ENCODE measurements at places on chromosomes 6 and 20.

GRCh38 chr6:47160702-47161101, 118.6 kb upstream of the ADGRF1 start:
- peaks cover under 1% of the 10 kb centered on the region for H3K4me1 ChIP-seq
- H3K4me3 ChIP-seq = no peak overlapping the region

GRCh38 chr20:60097285-60097684, 139.1 kb downstream of the CDH26 start:
- no peak for DNase-seq
- H3K4me1 ChIP-seq = no peaks in the 10 kb centered on the region
- H3K27me3 ChIP-seq = peaks cover 10% of the 10 kb centered on the region
- no peak overlapping the region for H3K4me3 ChIP-seq
- no peaks in the 10 kb centered on the region for H3K36me3 ChIP-seq

DNA sequence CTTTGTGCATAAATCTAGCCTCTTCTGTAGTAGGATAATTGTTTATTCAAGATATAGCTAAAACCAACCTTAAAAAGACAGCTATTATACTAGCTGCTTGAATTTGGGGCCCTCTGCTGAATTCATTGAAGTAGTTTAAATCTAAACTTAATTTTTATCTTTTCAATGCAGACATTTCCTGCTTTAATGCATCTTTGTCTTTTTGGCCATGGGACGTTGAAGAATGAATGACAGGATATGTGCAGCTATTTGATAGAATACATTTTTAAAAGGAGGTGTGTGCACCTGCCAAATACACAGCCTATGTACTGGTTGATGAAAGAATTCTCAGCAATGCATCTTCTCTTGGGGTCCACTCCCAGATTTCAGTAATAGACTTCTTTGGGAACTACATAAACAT, 524.9 kb downstream of the PHF3 start:
- DNase-seq = no peak
- H3K27ac ChIP-seq = no peak overlapping the region
- H3K36me3 ChIP-seq = no peaks in the 10 kb centered on the region
- H3K27me3 ChIP-seq = peaks cover 9% of the 10 kb centered on the region

GRCh38 chr6:30683183-30683979, 3.1 kb downstream of the PPP1R18 start:
- peaks cover 66% of the 10 kb centered on the region for H3K4me1 ChIP-seq
- H3K36me3 ChIP-seq = peaks cover 35% of the 10 kb centered on the region
- no peak for DNase-seq
- H3K4me3 ChIP-seq = peak overlapping the region; percentile 99
- H3K27ac ChIP-seq = peak overlapping the region; percentile 97

- no peak for DNase-seq
- H3K4me3 ChIP-seq = no peak overlapping the region
- no peaks in the 10 kb centered on the region for H3K4me1 ChIP-seq
- no peak overlapping the region for H3K27ac ChIP-seq
- H3K27me3 ChIP-seq = no peaks in the 10 kb centered on the region
- H3K36me3 ChIP-seq = peaks cover 7% of the 10 kb centered on the region
These were observed 56.8 kb upstream of the MTRF1L start for GRCh38 chr6:153059311-153059710.

DNA sequence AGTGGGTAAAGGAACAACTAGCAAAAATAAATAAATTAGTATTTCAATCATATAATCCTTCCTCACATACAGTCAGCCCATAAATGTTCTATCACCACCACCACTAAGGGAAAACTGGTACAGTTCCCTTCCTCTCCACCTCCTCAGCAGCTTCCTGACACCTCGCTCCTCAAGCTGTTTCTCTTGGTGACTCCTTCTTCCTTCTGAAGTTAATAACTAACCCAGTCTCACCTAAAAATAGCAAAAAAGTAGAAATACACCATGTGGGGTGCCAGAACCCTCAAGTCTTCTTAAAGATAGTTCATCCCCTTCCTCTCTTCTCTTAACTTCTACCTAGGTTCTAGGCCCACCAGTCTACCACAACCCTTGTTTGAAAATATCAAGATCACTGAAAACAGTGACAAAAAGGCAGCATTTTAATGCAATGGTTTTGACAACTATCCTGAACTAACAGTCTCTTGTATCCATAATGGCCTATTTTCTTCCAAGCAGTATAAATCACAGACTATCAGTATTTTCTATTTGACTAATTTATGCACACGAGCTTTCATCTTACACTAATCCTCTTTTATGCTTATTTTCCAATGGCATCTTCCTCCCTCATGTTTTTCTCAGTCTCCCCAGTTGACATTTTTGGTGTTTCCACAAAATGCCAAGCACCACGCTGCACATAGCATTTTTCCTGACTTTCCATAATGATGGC, 85.5 kb downstream of the KHDC1L start:
- no peaks in the 10 kb centered on the region for H3K4me1 ChIP-seq
- no peak overlapping the region for H3K4me3 ChIP-seq
- H3K36me3 ChIP-seq = peaks cover 2% of the 10 kb centered on the region
- H3K27me3 ChIP-seq = peaks cover 2% of the 10 kb centered on the region
- no peak for DNase-seq

DNA sequence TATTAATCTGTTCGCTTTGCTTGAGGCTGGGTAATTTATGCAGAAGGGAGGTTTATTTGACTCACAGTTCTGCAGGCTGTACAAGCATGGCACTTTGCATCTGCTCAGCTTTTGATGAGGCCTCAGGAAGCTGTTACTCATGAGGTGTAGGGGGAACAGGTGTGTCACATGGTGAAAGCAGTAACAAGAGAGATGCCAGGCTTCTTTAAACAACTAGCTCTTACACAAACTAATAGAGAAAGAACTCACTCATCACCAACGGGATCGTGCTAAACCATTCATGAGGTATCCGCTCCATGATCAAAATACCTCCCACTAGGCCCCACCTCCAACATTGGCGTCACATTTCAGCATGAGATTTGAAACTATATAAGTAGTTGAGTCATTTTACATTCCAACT, 34.4 kb upstream of the GCLC start:
- H3K4me3 ChIP-seq = no peak overlapping the region
- H3K36me3 ChIP-seq = no peaks in the 10 kb centered on the region
- no peak overlapping the region for H3K27ac ChIP-seq
- peaks cover 25% of the 10 kb centered on the region for H3K4me1 ChIP-seq
- no peaks in the 10 kb centered on the region for H3K27me3 ChIP-seq
- DNase-seq = no peak

DNA sequence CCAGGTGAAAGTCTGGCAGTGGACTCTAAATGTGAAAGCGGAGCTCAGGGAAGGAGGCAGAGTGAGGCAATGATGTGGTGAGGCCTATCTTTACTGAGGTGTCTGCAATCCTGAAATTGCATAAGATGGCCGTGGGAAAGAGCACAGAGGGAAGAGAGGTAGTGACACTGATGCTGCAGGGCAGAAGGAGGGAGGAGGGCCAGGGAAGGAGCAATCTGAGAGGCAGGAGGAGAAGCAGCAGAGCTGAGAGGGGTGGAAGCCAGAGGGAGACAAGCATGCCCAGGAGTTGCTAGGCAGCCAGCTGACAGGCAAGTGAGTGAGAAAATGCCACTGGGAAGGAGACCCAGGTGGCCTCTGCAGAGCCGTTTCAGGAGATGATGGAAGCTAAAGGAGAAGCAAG, 97.4 kb upstream of the CNR1 start:
- no peak overlapping the region for H3K4me3 ChIP-seq
- DNase-seq = no peak
- no peaks in the 10 kb centered on the region for H3K4me1 ChIP-seq
- H3K27ac ChIP-seq = no peak overlapping the region
- H3K27me3 ChIP-seq = peaks cover 3% of the 10 kb centered on the region
- H3K36me3 ChIP-seq = no peaks in the 10 kb centered on the region

- H3K36me3 ChIP-seq = peaks cover 2% of the 10 kb centered on the region
- H3K4me3 ChIP-seq = no peak overlapping the region
- peaks cover 11% of the 10 kb centered on the region for H3K4me1 ChIP-seq
- no peak for DNase-seq
- H3K27me3 ChIP-seq = peaks cover 3% of the 10 kb centered on the region
These were observed 53.0 kb downstream of the ADAT2 start for GRCh38 chr6:143397227-143398222.

GRCh38 chr20:57768519-57768918, 58.7 kb upstream of the PMEPA1 start:
- H3K27me3 ChIP-seq = no peaks in the 10 kb centered on the region
- no peak overlapping the region for H3K27ac ChIP-seq
- peaks cover 7% of the 10 kb centered on the region for H3K36me3 ChIP-seq

DNA sequence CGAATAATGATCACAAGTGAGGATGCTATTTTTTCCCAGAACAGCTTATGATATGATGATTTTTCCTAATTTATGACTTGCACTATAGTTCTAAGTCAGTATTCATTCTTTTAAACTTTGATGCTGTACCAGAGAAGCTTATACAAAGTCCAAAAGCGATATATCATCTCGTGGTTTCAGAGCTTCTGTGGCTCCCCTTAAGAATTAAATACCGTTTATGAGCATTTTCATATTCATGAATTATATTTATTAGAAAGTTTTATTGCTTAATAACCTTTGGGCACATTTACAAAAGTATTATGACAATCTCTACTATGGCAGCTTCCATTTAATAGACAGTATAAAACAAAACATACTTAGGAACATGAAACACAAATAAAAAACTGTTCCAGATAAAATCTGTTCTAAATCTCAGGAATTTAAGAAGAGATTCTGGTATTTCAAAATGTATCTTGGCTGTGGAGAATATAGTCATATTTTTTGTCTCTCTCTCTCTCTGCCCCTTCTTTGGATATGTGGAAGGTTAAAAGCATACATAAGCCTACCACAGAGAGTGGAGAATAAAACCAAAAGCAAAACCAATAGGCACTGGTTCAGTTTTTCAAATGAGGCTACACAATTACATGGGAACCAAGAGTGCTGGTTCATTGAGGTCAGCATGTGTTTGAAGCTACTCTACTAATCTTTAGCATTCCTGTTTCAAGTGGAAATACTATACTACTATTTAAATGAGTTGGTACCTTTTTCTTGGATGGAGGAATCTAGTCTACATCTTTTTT, 884.5 kb upstream of the GJE1 start:
- H3K4me3 ChIP-seq = no peak overlapping the region
- H3K4me1 ChIP-seq = peaks cover 10% of the 10 kb centered on the region
- no peak for DNase-seq
- peak overlapping the region; percentile 32 for H3K27ac ChIP-seq

- no peak overlapping the region for H3K4me3 ChIP-seq
- peaks cover 1% of the 10 kb centered on the region for H3K36me3 ChIP-seq
- H3K4me1 ChIP-seq = peaks cover 24% of the 10 kb centered on the region
- no peaks in the 10 kb centered on the region for H3K27me3 ChIP-seq
- no peak for DNase-seq
- H3K27ac ChIP-seq = no peak overlapping the region
These were observed 20.5 kb downstream of the DNAJC5 start for GRCh38 chr20:63915471-63915870.

DNA sequence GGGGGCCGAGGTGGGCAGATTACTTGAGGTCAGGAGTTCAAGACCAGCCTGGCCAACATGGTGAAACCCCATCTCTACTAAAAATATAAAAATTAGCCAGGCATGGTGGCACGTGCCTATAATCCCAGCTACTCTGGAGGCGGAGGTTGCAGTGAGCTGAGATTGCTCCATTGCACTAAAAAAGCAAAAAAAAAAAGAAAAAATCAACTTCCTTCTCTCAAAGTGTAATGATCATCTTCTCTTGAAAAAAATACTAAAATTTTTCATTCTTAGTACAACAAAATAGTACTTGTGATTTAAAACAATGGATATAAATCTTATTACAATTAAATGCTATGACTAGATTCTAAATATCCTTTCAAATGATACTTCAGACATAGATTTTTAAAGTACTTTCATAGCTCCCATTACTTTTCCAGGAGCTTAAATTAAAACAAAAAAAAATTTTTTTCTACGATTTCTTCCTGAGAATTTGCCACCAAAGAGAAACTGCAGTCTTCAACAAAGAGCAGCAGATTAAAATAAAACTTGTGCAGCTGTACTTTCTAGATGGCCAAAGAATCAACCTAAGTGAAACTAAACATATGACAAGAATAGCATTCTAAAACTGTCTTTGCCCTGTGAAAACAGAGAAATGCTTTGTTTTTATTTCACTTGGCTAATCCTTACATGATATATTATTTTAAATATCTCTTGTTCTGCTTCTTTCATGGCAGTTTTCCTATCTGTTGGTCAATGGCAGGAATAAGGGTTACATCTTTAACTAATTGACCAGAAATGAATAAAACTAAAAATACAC, 75.2 kb downstream of the MAP3K5 start:
- H3K36me3 ChIP-seq = peaks cover 1% of the 10 kb centered on the region
- peaks cover 34% of the 10 kb centered on the region for H3K4me1 ChIP-seq
- H3K27me3 ChIP-seq = no peaks in the 10 kb centered on the region
- peak overlapping the region; percentile 78 for H3K27ac ChIP-seq
- peak overlapping the region; percentile 21 for H3K4me3 ChIP-seq

DNA sequence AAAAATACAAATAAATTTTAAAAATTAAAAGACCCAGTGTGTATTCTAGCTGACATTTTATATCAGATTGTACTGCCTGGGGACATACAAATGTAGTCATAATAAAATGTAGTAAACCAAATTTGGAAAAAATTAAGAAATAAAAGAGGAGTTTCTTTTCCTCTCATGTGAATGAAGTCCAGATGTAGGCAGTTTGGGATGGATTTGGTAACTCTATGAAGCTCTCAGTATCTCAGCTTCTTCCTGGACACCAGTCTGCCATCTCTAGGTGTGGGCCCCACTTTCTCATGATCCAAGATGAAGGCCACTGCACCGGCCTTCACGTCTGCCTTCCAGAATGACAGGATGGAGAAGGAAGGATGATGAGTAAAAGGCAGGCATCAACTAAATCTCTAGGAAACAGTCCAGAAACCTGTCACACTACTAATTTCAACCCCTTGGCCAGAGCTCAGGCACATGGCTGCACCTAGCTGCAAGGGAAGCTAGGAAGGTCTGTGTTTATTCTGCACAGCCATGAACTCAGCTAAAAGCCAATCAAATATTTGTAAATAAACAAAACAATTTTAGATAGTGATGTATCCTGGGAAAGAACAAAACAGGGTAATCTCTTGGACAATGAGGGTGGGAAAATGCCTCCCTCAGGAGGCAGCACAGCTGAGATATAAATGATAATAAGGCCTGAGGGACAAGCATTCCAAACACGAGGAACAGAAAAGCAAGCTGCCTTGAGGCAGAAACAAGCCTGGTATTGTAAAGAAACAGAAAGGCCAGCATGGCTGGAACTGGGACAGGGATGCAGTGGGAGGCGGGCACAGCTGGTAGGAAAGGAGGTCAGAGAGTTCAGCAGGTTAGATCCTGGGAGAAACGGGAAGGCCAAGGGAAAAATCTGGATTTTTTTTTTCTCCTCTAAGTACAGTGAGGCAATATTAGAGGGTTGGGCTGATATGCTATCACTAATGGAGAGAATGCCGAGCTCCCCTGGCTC, 88.5 kb upstream of the PTPN1 start:
- no peaks in the 10 kb centered on the region for H3K27me3 ChIP-seq
- H3K4me1 ChIP-seq = peaks cover 18% of the 10 kb centered on the region
- H3K36me3 ChIP-seq = no peaks in the 10 kb centered on the region
- no peak overlapping the region for H3K27ac ChIP-seq
- DNase-seq = no peak

GRCh38 chr6:128068119-128068479, 167.2 kb upstream of the THEMIS start:
- no peaks in the 10 kb centered on the region for H3K27me3 ChIP-seq
- peaks cover 24% of the 10 kb centered on the region for H3K4me1 ChIP-seq

GRCh38 chr6:124798942-124799496, 163.2 kb upstream of the RNF217 start:
- no peaks in the 10 kb centered on the region for H3K36me3 ChIP-seq
- H3K4me1 ChIP-seq = peaks cover 7% of the 10 kb centered on the region
- DNase-seq = no peak
- no peak overlapping the region for H3K4me3 ChIP-seq
- H3K27me3 ChIP-seq = peaks cover 2% of the 10 kb centered on the region

Measured in chondrocyte (in vitro differentiated cells).